ENCODE measurements at places on chromosomes 1 and 21.

DNA sequence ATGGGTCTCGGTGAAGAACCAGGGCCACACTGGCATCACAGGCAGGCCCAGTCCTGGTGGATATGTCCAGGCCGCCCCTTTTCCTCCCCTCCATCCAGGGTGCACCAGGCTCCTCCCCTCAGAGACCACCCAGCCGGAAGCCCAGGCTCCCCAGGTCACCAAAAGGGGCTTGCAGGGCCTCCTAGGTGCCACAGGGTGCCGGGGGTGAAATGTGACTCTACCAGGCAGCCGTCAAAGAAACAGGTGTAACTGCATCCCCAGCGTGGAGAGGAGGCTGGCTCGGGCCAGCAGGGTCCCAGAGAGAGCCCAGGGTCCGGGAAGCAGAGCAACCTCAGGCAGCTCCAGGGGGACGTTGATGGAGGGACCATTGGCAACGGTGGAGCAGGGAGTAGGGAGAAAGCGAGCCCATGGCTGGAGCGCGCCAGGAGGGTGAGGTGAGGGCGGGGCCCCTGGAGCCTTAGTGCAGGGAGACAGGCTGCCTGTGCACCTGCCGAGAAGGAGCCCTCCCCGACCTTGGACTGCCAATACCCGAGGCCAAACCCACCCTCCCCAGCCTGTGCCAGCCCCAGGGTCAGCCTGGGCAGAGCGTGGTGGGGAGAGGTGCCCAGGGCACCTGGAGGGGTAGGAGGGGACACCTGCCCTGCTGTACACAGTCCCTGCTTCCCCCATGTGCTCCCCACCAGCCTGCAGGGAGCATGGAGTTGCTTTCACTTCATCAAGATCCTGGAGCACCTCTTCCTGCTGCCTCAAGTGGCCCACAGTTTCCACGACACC lies 48.3 kb upstream of the POFUT2 start:
- no peak for DNase-seq

DNA sequence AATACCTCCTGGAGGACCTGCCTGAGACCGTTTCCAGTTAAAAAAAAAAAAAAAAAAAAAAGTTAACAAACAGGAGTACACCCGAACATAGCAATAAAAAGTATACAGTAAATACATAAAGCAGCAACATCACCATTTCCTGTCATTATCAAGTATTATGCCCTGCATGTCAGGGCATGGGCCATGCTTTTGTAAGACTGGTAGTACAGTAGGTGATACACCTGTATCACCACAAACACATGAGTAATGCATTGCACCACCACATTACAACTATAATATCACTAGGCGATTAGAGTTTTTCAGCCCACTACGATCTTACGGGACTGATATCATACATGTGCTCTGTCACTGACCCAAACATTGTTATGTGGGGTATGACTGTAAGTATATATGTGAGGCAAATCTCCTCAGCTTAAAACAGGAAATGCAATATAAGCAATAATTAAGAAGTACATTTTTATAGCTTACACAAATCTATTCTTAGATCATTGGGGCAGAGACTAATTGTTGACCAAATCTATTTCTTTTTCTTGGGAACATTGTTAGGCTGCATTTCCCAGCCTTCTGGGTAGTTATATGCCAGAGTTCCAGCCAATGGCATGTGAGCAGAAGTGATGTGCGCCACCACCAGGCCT lies 98.1 kb downstream of the PLD5 start:
- no peak for DNase-seq

- no peak for DNase-seq
These were observed 19.3 kb upstream of the SMYD3 start for GRCh38 chr1:246526380-246526779.

DNA sequence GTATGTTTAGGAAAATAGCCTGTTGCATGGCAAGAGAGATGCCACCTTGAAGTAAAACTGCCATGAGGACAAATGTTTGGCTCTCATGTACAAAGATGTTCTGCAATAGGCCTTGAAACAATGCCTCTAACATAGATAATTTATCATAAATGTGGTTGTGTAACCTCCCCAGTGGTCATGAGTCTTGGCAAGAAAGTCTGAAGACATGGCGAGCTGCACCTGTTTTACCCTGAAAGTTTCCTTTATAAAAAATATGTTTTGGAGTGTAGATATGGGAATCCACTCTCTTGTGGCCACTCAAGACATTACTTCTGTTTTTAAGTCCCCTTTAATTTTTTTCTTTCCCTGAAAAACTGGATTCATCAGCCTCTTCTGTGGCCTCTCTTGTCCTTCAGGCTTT lies 2217.1 kb downstream of the NCAM2 start:
- DNase-seq = no peak

- DNase-seq = no peak
These were observed 62.9 kb downstream of the LPAR3 start for GRCh38 chr1:84830136-84830535.

- no peak for DNase-seq
These were observed 4.2 kb downstream of the TNFRSF25 start for GRCh38 chr1:6461538-6462411.

DNA sequence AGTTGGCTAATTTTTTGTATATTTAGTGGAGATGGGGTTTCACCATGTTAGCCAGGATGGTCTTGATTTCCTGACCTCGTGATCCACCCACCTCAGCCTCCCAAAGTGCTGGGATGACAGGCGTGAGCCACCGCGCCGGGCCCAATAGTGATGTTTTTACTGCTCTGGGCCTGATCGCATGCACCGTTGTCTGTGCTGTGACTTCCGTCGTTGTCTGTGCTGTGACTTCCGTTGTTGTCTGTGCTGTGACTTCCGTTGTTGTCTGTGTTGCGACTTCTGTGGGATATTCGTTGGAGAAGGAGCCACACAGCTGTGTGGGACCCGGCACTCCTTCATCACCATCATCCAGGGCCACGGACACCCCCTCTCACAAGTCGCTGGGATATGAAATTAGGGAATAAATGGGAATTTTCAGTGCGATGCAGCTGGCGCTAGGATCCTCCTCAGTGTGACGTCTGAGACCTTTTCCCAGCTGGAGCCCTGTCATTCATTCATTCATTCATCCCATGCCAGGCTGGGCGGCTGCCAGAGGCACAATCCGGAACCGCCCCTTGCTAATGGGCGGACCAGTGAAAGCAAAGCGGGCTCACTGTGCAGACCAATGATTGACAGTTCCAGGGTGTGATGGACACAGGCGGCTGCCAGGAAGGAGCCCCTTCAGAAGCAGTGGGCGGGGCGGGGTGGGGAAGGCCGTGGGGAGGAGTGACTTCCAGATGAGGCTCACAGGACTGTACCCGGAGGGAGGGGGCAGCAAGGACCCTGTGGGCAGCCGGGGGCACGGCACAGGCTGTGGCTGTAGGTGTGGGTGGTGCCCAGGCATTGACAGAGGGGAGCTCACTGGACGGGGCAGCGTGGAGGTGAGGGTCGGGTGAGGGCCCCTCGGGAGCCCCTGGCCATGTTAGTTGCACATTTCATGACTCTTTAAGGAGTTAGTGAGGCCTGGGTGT lies 48.9 kb downstream of the PRKCZ start:
- no peak for DNase-seq

- no peak for DNase-seq
These were observed 146.3 kb upstream of the DNAH14 start for GRCh38 chr1:224783006-224783651.

DNA sequence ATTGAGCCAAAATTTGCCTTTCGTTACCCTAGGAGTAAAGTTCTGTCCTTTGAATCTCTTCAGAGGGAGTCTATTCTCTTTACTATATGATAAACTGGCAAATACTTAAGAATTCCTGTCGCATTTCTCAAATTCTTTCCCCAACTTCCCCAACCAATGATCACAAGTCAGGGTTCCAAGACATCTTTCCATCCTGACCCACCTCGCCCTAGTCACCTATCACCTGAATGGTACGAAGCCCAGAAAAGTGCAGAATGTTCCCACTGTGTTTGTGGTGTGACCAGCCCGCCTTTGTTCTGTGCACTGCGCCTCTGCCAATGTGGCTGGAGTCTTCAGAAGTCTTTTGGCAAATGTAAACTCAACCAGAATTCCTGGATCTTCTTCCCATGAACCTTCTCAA lies 132.5 kb downstream of the RNF220 start:
- DNase-seq = no peak

DNA sequence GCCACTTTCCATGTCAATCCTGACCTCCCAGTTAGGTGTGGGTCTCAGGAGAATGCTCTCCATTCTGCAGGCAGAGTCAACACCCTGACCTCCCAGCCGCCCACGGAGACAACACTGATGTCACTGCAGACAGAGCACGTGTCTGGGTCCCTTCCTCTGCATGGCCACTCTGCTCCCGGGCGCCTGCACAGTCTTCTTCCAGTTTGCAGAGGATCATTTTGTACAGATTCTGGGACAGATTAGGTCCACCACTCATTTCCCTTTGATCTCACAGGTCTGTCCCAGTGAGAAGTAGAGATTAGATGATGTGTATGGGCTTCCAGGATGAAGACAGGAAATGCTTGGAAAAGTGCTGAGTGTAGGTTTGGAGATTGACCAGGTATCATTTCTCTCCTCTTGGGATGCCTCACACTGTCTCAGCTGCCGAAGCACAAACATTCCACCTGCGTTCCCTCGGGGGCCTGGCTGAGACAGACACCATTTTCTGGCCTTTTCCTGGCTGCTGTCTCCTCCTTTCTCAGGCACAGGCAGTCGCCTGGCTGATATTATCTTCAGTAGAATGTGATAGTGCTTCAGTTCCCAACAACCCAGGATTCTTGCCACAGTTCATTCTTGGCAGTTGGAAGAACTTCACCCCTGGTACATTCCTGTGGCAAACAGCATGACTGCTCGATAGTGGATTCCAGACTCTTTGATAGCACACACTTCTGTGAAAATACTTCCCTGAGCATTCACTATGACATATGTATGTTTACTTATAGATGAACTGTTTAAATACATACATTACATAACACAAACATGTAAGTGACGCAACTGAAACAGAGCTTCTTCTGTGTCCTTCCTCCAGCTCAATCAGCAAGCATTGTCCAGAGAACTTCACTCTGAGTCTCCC lies 7.9 kb downstream of the MYBPHL start:
- no peak for DNase-seq

- no peak for DNase-seq
These were observed 204.4 kb downstream of the GRIK3 start for GRCh38 chr1:36829961-36830360.

- no peak for DNase-seq
These were observed 14.3 kb upstream of the SKI start for GRCh38 chr1:2213576-2214505.

- no peak for DNase-seq
These were observed 23.3 kb downstream of the DUSP10 start for GRCh38 chr1:221718381-221719277.

GRCh38 chr1:161111527-161111926 lies 6.3 kb downstream of the PFDN2 start:
- no peak for DNase-seq

DNA sequence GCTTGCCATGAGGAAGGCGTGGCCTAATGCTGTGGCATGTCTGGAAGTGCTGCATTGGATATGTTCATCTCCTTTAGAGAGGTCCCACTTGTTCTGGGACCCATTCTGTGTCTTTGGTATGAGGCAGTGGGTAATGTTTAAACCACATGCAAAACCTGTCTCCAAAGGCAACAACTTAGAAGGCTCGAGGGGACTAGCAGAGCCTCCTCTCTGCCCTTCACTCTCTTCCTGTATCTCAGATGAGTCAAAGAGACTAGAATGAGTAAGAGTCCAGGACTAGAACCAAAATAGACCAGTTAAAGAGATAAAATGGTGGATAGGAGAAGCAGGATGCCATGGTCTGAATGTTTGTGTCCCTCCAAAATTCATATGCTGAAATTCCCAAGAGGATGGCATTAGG lies 220.8 kb upstream of the KIAA0040 start:
- DNase-seq = no peak

DNA sequence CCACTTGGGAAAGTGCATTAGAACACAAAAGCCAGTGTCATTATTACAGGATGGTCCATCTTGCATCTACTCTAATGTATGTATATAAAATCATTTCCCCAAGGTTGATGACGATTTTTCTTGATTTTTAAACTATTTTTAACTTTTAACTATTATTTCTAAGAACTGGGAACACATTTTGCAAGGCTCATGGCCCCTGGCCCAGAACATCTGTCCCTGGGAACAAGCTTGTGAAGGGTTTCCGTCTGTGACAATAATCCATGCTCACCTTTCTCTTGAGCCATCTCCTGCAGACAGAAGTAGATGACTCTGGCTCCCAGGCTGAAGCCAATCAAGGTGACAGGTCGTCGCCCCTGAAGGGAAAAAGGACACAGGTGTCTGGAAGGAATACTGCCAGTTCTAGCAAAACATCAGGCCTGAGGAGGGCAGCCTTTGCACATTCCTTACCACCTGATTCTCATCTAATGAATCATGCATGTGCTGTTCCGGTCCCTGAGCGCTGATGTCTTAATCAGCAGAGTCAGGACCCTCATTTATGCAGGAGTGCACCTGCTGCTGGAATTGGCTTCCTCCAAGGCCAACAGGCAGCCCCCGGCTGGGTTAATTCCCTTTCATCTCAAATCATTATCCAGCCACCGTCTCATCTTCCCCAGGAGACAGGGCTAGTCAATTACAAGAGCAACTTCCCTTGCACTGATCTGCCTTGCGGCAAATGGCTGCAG lies 62.5 kb downstream of the TMCO4 start:
- DNase-seq = no peak

DNA sequence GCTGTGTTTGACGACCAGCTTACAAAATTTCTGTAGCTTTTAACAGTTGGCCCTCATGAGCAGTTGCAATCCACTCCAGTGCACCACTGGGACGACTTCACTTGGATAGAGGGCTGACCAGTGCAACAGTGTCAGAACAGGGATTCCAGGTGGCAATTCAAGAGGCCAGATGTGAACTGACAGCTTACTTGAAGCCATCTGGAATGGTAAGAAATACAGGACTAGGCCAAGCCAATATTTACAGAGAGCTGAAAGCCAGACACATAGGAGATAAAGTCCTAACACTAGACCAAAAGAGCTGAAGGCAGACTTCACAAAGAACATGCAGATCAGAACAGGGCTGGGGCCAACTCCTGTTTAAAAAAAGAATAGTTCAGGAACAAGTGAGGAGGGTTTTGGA lies 93.5 kb upstream of the NFIA start:
- DNase-seq = no peak

Data from stimulated activated CD8-positive, alpha-beta memory T cell treated with anti-CD3 and anti-CD28 coated beads, Interleukin-7, amount 100 ng/mL, for 1 hour (primary cell).